Activated T-cell treated with anti-CD3 and anti-CD28 coated beads, Interleukin-2, amount 50 U/mL, for 72 hours (primary cell): ENCODE measurements at places on chromosomes 13 and 19. TPM values are rescaled to one million over a fixed set of nuclear protein-coding genes. Genes with fewer than 3 reads are reported as not detected.

STOML3 gene
- total RNA-seq: not detected

UBE2L5 gene
- total RNA-seq: not detected

IGSF23 gene
- not detected for total RNA-seq

ZNF534 gene
- not detected for total RNA-seq

SLC6A16 gene
- 2.0 TPM for total RNA-seq

ZNF888 gene
- total RNA-seq: 5.9 TPM

LRRC63 gene
- 2.5 TPM for total RNA-seq

SIGLEC9 gene
- total RNA-seq: 0.74 TPM

KCNN1 gene
- 0.69 TPM for total RNA-seq

POSTN gene
- total RNA-seq: not detected

PLVAP gene
- total RNA-seq: not detected

CLEC4M gene
- total RNA-seq: not detected

NAA16 gene
- total RNA-seq: 16.5 TPM

R3HDM4 gene
- 109 TPM for total RNA-seq

GRCh38 chr13:33945477-33945876, 127.5 kb downstream of the RFC3 start:
- DNase-seq: no peak

DNA sequence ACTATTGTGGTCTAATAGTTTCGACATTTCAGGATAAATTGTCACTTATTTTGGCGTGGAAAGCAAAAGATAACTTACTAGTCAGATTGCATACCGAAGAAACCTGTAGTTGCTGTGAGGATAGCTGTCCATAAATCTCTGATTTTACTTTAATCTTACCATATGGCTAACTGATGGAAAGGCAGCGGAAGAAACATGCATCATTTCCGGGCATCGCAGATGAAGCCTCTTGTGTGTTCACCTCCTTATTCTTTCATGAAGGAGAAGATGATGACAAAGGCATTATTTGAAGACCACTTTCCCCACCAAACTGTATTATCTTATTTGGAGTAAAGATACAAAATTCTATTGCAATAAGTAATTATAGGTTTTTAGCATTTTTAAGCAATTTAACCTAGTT, 763.6 kb upstream of the SLITRK6 start:
- no peak for DNase-seq

- DNase-seq: no peak
Observed at GRCh38 chr19:49403404-49404187, 15.5 kb downstream of the KASH5 start.

DNA sequence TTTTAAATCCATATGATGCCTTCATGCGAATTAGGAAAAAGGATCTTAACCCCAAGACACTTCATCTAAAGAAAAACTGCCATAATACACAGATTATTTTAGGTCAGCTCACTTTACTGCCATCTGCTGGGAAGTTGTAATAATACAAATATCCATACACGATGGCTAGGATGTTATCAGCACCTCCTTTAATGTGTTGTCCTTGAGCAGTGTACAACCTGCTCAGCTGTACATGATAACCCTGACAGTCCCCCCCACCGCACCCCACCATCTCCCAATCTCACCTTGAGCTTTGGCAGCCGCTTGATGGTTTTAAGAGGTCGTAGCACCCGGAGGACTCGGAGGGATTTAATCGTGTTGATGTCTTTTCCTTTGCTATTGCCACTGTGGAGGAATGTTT, 112.2 kb downstream of the IER2 start:
- DNase-seq: no peak

- no peak for DNase-seq
Observed at GRCh38 chr13:111295886-111296285, 24.6 kb upstream of the TEX29 start.

- DNase-seq: no peak
Observed at GRCh38 chr13:70829748-70830147, 721.5 kb upstream of the KLHL1 start.

GRCh38 chr19:49664171-49665035, 1.3 kb downstream of the IRF3 start:
- peak; percentile 91 for DNase-seq

GRCh38 chr13:110509478-110509926, 52.0 kb downstream of the RAB20 start:
- DNase-seq: no peak

DNA sequence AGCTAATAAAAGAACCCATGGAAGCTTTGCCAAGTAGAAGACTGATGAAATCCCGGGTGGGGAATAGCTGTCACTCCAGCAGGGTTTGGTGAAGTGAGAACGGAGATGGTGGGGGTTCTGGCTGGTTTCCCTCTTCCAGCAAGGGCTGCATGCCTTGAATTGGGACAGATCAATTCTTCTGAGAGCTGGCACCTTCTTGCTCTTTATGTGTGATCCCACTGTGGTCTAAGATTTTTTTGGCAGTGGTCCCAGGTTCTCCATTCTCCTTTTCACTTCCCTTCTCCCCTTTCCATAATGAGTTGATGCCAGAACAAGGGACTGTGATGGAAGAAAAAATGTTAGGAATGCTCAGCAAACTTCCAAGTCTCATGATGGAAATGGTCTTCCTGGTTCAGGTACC, 50.0 kb downstream of the TNFSF11 start:
- DNase-seq: no peak

DNA sequence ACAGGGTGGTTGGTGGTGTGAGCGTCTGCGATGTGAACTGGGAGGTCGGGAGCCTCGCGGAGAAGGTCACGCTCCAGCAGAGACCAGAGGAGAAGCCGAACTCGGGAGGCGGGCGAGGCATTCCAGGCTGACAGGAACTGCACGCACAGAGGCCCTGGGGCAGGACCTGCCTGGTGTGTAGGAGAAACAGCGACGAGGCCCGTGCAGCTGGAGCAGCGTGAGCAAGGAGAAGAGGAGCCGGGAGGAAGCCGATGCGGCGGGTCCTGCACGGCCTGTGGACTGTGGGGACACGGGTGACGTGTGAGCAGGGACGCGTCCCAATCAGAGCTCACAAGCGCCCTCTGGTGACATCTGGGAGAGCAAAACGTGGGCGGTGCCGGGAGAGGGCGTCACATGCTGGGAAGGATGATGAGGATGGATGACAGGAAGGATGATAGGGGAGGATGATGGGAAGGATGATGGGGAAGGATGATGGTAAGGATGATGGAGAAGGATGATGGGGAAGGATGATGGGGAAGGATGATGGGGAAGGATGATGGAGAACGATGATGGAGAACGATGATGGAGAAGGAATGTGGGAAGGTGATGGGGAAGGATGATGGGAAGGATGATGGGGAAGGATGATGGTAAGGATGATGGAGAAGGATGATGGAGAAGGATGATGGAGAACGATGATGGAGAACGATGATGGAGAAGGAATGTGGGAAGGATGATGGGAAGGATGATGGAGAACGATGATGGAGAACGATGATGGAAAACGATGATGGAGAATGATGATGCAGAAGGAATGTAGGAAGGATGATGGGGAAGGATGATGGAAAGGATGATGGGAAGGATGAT, 16.1 kb upstream of the MADCAM1 start:
- DNase-seq: peak; percentile 54

- no peak for DNase-seq
Observed at GRCh38 chr13:49216334-49216733, 3.8 kb upstream of the MLNR start.

DNA sequence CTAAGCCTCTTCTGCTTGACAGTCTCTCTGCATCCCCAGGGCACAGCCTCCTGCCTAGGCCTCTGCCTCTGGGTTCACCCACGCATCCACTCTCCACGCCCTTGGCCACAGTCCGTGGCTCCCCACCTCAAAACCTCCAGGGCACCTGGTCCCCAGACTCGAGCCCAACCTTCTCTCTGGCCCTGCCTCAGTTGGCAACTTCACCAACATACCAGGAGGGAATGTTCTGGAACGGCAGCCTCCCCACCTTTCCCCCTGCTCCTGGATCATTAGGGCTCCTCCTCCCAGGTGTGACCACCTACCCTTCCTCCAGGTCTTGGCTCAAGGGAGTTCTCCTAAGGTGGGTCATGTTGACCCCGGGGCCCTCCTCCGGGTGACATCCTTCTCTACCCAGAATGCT, 69.1 kb downstream of the SOX1 start:
- no peak for DNase-seq

- no peak for DNase-seq
Observed at GRCh38 chr13:112704308-112705145, 14.7 kb downstream of the ATP11A start.

DNA sequence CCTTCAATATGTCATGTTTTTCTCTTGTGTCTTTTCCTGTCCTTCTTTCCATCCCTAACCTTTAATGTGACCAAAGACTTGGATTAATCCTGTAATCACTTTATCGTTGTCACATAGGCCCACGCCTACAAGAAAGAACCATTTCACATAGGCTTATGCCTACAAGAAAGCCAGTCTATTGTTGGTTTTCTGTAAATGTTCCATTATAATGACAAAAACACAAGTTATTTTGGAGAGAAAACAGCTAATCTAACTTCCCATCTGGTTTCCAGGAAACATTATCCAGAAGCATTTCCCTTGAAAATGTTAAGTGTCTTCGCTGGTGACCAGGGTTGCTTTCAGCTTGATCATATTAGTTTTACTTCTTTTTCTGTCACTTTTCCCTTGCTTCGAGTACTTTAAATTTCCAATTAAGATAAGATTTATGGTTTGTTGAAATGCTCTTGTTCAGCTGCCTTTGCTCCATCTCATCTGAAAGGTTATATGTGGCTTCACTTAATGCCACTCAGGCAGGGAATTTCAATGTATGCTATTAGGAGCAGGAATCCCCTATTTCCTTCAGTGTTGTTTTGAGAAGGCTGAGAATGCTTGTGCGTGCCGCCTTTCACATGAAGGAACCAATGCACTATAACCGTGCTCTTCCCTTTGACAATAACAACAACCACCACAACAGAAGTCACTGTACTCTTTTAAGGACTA, 708.2 kb downstream of the EFNB2 start:
- DNase-seq: no peak

- peak; percentile 80 for DNase-seq
Observed at GRCh38 chr19:19459707-19460251, 54.3 kb downstream of the GATAD2A start.

GRCh38 chr13:44972956-44973581, 16.2 kb downstream of the NUFIP1 start:
- no peak for DNase-seq

- DNase-seq: no peak
Observed at GRCh38 chr13:91745967-91746366, 347.5 kb downstream of the GPC5 start.

DNA sequence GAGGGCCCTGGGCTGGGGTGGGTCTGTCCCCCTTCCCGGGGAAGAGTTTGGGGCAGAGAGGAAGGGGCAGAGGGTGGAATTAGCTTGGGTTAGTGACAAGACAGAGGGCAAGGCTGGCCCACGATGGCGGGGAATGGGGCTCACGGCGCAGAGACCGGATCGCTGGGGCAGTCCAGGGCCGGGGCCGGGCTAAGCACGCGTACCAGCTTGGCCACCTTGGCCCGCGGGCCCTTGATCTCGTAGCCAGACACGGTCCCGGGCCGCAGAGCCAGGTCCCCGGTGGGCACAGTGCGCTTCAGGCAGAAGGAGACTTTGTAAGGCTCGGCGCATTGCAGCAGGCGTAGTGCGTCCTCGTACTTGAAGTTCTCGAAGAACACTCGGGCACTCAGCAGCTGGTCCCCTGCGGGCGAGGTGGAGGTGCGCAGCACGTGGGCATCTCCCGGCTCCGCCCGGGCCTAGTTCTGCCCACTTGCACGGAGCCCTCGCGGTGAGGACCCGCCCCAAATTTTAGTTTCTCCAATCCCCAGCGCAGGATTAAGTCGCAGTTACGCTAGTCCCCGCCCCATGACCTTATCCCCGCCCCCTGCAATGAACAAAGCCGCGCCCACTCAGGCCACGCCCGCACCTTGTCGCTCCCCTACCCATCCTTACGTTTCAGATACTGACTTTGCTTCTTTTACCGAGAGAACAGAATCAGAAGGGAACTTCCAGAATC, 8.6 kb upstream of the HIPK4 start:
- peak; percentile 63 for DNase-seq

- DNase-seq: no peak
Observed at GRCh38 chr19:45418802-45419201, 4.9 kb downstream of the ERCC1 start.

- DNase-seq: no peak
Observed at GRCh38 chr13:83350569-83350968, 531.7 kb downstream of the SLITRK1 start.

DNA sequence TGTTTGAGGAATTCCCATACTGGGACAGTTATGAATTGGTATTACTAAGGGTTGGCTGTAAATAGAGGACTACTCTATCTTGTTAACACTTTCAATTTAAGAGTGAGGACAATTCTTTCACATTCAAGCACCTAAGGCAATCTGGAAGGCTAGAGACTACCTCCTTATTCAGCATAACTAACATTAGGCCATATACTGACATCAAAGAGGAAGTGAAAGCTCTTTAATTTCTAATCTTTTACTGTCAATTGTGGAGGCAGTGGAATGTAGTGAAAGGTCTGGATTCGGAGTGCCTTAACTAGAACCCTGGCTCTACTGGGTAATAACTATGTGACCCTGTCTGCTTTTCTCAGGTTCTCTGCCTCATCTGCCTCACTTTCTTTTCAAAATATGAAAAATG, 134.0 kb downstream of the UFM1 start:
- no peak for DNase-seq

- no peak for DNase-seq
Observed at GRCh38 chr19:29569038-29569911, 36.8 kb upstream of the POP4 start.

DNA sequence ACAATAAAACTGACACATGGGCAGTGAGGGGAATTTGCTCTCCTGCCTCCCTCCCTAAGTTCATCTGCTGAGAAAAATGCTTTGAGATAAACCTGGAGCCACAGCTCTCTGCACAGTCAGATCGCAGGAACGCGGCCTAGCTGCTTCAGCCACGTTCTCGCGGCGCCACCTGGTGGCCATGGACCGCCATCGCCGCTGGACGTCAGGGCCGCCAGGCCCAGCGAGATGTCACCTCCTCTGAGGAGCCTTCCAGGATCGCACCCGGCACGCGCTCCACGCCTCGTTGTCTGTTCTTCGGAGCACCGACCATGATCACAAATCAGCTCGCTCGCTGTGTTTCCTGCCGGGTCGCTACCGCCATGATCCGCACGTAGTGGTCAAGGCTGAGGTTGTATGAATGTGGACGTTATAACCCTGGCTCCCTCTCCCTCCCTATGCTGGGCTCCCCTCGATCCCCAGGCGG, 20.6 kb upstream of the USP29 start:
- DNase-seq: peak; percentile 66

- DNase-seq: peak; percentile 40
Observed at GRCh38 chr19:18063463-18063862, 23.3 kb downstream of the IL12RB1 start.

DNA sequence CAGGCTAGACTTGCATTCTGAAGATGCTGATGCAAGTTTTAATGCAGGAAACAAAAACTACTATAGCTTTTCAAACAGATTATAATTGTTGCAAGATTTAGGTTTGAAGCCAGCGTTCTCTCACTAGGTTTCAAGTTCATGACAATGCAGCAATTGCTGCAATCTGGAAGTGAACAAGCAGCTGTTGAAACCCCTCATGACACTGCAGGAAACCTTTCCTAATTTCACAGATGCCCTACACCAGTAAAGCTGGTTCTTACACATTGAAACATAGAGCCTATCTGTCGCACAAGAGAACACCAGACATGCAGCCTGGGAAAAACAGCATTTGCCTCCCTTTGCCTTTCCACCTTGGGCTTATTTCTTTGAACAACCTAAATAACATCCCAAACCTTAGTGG, 1737.2 kb upstream of the MIR17HG start:
- no peak for DNase-seq

GRCh38 chr13:112873851-112874750, 94.9 kb upstream of the MCF2L start:
- peak; percentile 86 for DNase-seq

GRCh38 chr19:12984143-12984627, 11.1 kb upstream of the NFIX start:
- no peak for DNase-seq

GRCh38 chr19:3653865-3654513, 27.4 kb upstream of the CACTIN start:
- DNase-seq: peak; percentile 22
